Adrenal gland (tissue), 19 donors: ENCODE measurements at places on chromosomes 2 and 18. TPM values are rescaled to one million over a fixed set of nuclear protein-coding genes. Genes with fewer than 3 reads are reported as not detected.

CYP26B1 gene
- polyA plus RNA-seq, result 2.7 TPM

MAP2 gene
- polyA plus RNA-seq, result 2.2 TPM

LBX2 gene
- 0.40 TPM for polyA plus RNA-seq

TTC21B gene
- polyA plus RNA-seq, result 10.9 TPM
